ACHN (cell line): ENCODE measurements at places on chromosomes 2 and 18.

- DNase-seq, result no peak
Measured at GRCh38 chr2:833180-833579, 117.5 kb upstream of the SNTG2 start.

- DNase-seq, result peak; percentile 27
Measured at GRCh38 chr2:86249579-86250391, 50.5 kb downstream of the MRPL35 start.

DNA sequence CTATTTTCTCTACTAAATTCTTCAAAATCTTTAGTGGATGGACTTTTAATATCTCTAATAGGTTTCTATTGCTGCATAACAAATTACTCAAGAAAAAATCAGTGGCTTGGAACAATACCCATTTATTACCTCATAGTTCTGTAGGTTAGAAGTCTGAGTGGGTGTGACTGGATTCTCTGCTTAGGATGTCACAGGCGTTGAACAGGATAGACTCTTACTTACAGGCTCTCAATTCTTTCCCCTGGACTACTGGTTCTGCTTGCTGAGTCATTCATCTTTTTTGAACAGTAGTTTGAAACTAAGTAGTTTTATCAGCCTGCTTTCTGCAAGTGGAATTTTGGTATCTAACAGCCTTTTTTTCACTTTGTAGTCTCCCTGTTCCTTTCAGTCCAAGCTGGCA, 265.4 kb downstream of the ZNF385B start:
- DNase-seq, result no peak

DNA sequence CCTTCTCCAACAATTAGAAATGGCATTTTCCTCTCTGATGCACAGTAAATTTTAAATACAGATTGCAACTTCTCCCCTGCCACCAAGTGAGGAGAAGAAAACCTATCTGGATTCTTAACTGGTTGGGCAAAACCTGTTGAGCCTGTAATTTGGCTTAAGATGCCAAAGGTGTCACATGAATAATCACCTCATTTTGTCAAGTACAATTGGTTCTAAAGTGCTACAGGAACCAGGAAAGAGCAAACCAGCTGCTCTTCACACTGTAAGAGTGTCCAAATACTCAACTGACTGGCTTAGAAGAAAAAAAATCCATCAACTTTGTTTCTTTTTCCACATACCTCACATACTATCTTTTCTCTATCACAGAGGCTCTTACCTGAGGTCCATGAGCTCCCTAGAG, 35.4 kb downstream of the NPC1 start:
- DNase-seq, result no peak

DNA sequence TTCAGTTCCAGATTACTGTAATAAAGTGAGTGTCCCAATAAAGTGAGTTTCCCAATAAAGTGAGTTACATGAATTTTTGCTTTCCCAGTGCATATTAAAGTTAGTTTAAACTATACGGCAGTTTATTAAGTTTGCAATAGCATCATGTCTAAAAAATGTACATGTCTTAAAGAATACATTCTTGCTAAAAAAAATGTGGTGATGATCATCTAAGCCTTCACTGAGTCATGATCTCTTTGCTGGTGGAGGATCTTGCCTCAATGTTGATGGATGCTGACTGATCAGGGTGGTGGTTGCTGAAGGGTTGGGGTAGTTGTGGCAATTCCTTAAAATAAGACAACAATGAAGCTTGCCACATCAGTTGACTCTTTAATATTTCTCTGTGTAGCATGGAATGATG, 664.2 kb downstream of the TDRD15 start:
- no peak for DNase-seq

- no peak for DNase-seq
Measured at GRCh38 chr2:163553601-163554000, 182.2 kb downstream of the FIGN start.

DNA sequence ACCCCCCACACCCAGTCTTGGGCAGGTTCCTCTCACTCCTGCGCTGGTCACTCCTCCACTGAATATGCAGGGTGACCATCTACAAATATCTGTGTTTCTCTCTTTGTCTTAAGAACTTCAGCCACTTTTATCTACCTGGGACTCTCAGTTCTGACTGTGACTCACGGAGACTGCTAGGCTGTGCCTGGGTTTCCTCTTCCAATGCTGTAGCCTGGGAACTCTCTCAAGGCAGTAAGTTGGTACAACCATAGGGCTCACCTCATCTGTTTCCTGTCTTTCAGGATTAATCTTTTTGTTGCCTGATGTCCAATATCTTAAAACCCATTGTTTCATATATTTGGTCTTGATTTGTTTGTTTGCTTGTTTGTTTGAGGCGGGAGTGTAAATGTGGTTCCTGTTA, 47.2 kb upstream of the ZNF396 start:
- no peak for DNase-seq

DNA sequence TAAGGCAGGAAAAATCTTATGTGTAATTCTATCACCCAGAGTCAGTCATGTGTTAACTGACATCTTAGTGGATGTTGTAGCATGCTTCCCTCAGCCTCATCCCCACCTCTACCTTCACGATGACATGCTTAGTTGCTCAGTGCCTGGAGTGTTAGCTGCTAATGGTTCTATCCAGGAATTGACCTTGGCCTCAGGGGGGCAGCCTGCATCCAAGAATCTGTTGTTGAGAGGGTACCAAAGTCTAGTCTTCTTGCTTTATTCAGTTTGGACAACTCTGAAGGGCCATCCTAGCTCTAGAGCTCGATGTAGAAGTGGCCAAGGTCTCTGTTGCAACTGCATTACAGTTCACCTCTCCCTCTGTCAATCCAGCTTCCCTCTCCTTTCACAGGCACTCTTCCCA, 61.2 kb downstream of the ACYP2 start:
- peak; percentile 52 for DNase-seq

- DNase-seq, result no peak
Measured at GRCh38 chr18:46224181-46224775, 120.1 kb downstream of the HAUS1 start.

DNA sequence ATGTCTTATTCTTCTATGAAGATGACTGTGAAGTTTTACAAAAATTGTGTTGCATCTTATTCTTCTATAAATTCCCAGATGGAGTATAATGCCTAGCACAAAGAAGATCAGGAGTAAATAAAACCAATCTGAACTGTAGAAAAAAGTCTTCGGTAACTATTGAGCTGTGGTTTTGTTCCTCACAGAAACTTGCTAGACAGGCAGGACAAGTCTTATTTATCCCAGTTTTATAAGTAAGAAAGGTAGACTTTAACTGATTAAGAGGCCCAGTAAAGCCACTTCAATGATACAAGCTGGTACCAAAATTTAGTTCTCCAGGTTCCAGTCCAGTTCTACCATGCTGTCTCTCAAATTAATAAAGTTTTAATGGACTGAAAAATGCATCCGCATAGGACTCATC, 526.7 kb upstream of the SETBP1 start:
- no peak for DNase-seq

- no peak for DNase-seq
Measured at GRCh38 chr2:233833345-233833744, 21.0 kb downstream of the HJURP start.

DNA sequence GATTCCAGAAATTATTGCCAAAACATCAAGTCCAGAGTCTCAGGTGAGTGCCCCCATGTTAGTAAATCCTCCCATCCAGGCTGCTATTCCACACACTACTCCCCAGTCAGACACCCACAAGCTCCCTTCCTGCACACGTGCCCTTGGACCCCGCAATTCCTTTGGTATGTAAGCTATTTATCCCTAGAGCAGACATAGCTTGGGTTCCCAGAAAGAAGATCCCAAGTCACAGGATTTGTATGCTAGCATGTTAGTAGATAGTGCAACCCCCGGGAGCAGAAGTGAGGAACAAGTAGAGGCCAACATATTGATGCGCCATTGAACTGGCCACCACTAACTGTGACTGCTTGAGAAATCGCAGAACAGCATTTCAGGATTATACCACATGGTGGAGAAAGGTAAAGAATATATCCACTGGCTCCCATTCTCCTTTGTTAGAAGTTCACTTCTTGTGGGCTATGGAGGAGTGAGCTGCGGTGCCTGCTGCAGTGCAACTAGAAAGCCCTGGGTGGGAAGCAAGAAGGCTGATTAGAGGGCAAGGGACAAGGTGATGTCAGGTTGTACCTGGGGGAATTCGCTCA, 137.5 kb upstream of the CHAC2 start:
- no peak for DNase-seq

- DNase-seq, result peak; percentile 82
Measured at GRCh38 chr18:22563164-22563583, 145.5 kb upstream of the CTAGE1 start.

DNA sequence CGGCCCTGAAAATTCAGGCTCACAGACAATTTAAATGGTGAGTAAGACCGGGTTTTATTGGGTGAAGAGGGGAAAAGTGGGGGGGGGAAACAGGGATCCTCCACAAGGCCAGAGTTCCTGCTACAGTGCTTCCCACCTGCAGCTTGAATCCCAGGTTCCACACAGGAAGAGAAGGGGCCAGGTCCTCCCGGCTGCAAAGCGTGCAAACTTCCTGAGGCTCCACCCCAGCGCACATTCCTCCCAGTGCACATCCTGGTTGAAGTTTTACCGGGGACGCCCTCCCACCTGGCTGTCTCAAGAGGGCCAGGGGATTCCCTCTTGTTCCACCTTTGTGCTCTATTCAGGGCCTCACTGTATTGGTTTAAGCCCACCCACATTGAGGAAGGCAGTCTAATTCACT, 347.7 kb upstream of the REG3G start:
- DNase-seq, result no peak

DNA sequence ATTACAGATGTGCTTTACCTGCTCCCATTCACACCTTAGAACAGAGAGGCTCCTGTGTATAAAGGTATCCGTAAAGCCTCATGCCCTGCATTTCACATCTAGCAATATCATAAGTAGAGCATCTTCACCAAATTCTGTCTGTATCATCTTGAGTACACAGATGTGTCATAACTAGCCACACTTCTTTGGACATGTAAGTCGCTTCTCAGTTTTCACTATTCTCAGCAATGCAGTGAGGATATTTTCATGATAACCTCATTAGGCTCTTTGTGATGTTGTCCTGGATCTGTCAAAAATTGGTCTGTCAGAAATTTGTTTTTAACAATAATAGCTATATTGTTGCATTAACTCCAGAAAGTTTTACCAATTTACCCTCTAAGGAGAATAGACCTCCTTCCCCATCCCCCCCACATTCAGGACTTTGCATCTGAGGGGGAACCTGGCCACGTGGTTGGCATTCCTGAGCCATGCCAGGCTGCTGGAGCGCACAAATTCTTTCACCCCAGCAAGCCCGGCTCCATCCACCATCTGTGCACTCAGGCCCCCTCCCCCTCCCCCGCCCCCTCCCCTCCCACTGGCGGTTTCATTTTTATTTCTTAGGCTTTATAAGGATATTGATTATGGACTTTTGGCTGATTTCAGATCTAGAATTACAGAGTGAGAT, 34.1 kb downstream of the AGAP1 start:
- peak; percentile 70 for DNase-seq

GRCh38 chr2:12469141-12469561, 247.6 kb upstream of the TRIB2 start:
- no peak for DNase-seq

- DNase-seq, result no peak
Measured at GRCh38 chr2:109322641-109323040, 193.6 kb downstream of the SH3RF3 start.

DNA sequence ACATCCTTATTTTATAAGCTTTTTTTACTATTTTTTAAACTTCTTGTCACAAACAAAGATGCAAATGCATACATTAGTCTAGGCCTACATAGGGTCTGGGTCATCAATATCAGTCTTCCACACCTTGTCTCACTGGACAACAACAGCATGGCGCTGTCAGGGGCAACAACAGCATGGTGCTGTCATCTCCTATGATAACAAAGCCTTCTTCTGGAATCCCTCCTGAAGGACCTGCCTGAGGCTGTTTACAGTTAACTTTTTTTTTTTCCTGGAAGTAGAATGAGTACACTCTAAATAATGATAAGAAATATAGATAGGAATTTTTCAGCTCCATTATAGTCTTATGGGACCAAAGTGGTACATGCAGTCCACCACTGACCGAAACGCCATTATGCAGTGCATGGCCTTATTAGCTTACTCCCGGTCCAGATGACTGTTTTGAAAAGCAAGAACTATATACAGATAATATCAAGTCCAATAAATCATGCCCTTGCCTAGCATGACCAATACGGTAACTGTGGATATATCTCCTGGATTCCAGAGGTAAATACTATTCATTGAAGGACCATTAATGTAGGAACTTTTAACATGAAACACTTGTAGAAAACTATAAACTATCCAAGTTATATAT, 38.4 kb downstream of the TCF4 start:
- no peak for DNase-seq

DNA sequence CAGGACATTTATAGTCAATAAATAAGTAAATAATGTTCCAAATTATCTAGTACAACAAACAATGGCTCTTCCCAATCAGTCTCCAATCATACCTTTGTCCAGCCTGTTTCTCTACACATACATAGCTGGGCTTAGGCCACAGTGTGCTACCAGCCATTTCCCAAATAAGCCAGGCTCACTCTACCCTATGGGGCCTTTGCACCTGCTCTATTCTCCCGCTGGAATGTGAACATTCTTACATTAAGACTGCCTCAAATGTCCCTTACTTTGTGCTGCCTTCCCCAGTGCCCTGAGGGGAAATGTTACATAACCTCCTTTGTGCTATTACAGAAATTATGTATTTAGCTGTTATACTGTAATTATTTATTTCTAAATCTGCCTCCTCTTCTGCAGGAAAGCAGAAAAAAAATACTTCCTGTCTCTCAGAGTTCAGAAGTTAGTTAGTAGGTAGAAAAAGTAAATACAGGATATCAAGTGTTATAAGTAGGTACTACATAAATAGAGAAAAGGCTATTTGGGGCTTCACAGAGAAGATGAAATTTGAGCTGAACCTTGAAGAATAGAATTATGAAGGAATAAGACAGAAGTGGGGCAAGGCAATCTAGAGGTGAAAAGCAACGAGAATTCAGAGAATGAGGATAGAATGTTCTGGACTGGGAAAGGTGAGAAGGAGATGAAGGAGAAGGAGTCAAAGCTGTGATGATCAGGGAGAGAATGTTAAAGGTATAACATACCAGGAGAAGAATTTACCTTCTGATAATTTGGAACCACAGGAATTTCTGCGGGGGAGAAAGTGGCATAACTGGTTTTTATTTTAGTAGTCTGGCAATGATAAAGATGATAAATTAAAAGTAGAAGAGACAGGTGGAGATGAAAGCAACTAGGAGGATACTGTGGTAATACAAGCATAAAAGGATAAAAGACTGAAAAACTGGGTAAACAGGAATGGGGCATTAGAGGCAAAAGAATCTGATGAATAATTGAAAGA, 37.0 kb downstream of the ROCK1 start:
- DNase-seq, result no peak

DNA sequence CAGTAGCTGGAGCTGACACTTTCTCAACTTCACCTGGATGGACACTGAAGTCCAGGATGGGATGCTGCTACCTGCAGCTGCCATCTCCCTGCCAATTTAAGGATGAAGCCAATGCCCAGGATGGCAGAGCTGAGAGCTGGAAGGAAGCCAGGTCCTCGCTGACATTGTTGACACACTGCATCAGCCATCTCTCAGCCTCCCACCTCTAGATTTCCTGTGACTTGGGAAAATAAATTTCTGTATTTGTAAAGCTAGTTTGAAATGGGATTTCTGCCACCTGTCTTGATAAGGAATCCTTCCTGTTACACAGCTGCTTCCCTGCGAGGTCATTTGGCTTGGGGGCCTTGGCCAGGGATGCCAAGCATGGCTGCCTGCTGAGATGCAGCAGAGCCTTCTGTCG, 43.5 kb downstream of the KCTD1 start:
- DNase-seq, result no peak
